Naive thymus-derived CD4-positive, alpha-beta T cell (primary cell): ENCODE measurements at places on chromosomes 2 and 18.

DNA sequence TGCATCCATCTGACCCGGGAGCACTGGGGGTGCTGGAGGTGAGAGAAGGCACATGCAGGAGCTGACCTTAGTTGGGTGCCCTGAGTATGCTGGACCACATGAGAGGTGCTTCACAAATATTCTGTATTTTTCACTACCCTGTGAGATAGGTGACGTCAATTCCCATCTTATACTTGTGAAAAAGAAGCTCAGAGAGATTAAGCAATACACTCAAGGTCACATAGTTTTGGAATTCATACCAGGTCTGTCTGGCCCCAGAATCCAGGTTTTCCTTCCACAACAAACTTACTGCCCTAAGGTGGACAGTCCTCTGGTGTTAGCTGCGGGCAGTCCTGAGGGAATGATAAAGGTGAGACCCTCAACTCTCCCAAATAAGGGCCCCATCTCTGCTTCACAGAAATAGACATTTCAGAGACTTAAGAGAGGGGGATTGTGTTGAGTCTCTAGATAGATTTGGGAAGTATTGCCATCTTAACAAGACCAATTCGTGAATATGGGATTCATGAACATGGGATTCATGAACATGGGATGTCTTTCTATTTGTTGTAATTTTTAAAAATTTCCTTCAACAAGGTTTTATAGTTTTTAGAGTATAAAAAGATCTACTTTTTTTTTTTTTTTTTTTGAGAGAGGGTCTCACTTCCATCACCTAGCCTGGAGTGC, 64.0 kb upstream of the SMAD7 start:
- no peak for DNase-seq

DNA sequence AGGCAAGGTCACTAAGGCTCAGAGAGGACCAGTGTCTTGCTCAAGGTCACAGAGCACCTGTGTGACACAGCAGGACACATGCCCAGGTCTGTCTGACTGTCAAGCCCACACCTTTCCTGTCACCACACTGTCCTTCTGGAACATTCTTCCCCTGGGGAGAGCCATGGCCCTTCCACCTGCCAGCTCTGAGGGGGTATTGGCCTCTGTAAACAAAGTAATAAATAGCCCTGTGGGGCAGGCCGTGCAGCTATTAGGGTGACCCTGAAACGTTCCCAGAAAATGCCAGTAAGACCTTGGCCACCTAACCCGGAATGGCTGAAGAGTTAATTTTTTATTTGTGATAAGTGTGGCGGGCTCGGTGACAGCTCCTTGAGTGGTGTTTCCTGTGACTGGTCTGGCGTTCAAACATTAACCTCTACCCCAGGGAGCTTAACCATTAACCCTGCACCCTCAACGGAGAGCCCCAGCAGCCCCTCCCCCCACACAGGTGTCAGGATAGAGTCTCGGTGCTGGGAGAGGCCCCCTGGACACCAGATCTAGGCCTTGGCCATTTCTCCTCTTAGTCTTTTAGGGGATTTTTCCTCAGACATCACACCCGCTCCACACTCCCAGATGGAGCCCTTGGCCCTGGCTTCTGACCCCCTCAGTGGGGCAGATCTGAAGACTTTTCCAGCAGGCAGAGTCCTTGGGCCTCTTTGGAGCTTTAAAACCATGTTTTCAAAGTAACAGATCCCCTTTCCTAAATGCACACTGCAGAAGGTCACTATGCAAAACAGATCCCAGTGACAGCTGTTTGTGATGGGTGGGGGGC, 36.6 kb downstream of the SCTR start:
- DNase-seq: no peak

- DNase-seq: no peak
Observed at GRCh38 chr2:219733106-219733505, 105.7 kb downstream of the SLC4A3 start.

- DNase-seq: no peak
Observed at GRCh38 chr2:102667072-102667471, 47.7 kb downstream of the SLC9A2 start.

DNA sequence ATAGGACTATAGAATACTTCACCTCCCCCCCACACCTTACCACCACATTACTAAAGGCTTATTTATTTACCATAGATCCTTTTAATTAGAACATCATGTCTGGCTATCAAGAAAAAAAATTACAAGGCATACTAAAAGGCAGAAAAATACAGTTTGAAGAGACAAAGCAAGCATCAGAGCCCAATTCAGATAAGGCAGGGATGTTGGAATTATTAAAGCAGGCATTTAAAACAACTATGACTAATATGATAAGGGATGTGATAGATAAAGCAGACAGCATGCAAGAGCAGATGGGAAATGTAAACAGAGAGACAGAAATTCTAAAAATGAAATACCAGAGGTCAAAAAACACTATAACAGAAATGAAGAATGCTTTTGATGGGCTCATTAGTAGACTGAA, 55.4 kb upstream of the SMIM21 start:
- no peak for DNase-seq

DNA sequence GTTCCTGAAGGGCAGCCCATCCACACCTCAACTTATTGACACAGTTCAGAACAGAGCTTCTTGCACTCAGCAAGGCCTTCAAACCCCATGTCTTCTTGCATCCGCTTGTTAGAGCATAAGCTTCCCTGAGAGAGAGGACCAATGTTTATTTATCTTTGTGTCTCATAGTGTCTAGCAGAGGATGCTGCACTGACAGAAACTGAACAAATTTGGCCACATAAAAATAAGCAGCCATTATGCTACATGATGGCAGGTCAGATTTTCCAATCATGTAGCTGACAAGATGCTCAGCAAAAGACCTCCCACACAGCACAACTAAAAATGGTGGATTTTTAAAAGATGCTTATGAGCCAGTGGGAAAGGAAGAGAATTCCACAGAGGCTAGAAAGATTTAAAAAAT, 38.1 kb upstream of the SIGLEC15 start:
- no peak for DNase-seq

GRCh38 chr2:135821190-135821589, 15.8 kb downstream of the LCT start:
- no peak for DNase-seq

- DNase-seq: no peak
Observed at GRCh38 chr2:224781400-224781799, 65.2 kb upstream of the CCDC195 start.

DNA sequence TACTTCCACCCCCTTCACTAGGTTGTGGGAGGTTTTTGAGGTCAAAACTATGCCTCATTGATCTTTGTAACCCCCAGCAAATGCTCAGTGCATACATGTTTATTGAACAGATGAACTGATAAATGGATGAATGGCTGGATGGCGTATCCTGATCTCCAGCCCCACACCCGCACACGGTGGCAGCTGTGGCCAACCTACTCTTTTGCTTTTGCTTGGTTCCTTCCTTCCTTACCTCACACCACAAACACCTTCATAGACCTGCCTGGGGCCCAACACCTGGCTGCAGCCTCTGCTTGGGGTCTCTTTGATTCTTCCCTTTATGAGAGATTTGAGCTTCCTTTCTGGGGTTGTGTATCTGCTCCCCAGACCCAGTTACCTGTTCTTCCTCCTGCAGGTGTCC, 25.9 kb downstream of the SPP2 start:
- DNase-seq: no peak

DNA sequence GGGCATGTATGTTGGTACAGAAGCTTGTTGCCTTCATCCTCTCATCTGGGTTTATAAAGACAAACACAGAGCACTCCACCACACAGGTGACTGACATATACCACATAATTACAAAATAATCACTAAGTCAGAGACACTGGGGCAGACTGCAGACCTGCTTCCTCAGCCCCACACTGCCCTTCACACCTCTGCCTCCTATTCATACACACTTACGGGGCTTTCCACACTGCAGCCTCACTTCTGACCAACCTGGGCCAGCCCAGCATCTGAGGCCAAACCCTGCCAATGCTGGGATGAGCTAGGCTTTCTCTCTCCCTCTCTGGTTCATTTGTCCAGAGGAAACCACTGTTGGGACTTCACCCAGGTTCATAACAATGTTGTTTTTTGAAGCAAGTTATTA, 4.5 kb downstream of the EMX1 start:
- DNase-seq: no peak

- no peak for DNase-seq
Observed at GRCh38 chr2:241001413-241002274, 3.2 kb downstream of the SNED1 start.

GRCh38 chr2:88754585-88755320, 63.3 kb downstream of the RPIA start:
- no peak for DNase-seq

DNA sequence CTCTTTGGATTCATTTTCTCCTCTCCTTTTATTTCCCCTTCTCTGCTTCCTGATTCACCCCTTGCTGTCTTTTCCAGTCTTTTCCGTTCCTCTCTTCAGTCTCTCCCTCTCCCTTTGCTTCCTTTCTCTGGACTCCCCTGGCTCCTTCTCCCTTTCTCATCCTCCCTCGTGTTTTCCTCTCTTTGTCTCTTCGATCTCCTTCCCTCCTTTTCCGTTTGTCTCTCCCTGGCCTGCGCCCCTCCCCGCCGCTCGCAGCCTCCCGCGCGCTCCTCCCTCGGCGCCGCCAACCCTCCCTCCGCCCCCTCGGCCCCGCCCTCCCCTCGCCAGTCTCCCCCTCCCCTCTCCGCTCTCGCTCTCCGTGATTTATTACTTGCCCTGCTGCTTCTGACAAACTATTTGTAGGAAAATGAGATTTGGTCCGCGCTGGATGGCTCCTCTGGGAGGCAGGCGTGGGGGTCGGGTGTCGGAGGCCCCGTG, 46.0 kb upstream of the PAX8 start:
- DNase-seq: peak; percentile 44

GRCh38 chr2:26567534-26567933, 73.6 kb downstream of the CIB4 start:
- no peak for DNase-seq

DNA sequence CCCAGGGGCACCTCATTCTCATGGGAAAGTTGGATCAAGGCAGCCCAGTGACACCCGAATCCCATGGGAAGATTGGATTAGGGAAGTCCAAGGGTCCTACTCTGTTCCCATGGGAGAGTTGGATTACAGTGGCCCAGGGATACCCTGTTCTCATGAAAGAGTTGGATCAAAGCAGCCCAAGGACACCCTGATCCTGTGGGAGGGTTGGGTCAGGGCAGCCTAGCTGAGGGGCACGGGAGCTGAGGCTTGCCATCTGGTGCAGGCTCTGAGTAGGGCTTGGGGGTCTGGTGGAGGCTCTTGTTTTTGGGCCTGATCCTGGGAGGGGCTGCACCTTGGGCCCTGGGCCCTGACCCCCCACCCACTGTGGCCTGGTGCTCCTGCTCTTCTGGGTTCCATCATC, 87.1 kb downstream of the ACKR3 start:
- no peak for DNase-seq

GRCh38 chr2:207203056-207203455, 37.3 kb upstream of the KLF7 start:
- no peak for DNase-seq

GRCh38 chr18:57974585-57975265, 69.3 kb upstream of the NEDD4L start:
- DNase-seq: no peak

- no peak for DNase-seq
Observed at GRCh38 chr2:49687918-49688317, 533.6 kb upstream of the FSHR start.

GRCh38 chr2:206962966-206963365, 23.6 kb downstream of the CPO start:
- DNase-seq: no peak

GRCh38 chr2:205535001-205535400, 147.3 kb upstream of the NRP2 start:
- no peak for DNase-seq

DNA sequence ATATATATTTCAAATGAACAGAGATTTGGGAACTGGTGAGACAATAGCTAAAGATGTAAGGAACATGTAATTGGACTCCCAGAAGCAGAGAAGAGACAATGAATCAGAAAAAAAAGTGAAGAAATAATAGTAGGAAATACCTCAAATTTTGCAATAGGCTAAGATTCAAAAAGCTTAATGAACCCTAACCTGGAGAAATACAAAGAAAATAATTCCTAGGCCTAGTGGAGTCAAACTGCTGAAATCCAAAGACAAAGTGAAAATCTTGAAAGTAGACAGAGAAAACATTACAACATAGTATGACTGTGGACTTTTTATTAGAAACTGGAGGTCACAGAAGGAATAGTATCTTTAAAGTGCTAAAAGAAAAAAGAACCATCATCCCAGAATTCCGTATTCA, 76.7 kb downstream of the LAMA3 start:
- no peak for DNase-seq

DNA sequence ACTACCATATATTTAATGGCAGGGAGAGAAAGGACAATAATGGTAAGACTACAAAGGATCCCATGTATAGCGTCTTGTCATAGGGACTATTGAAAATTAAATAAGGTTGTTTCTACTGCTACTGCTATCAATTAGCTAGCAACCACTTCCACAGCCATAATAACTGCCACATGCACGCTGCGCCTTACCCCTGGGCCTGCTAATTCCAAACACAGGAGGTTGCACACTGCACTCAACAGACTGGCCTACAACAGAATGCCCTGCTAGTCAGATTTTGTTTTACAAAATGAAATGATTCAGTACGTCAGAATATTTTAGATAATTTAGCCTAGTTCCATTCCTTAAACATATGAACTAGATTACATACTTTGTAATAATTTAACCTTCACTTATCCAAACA, 121.0 kb upstream of the SMAD7 start:
- DNase-seq: no peak

- DNase-seq: no peak
Observed at GRCh38 chr2:96261328-96262003, 4.3 kb downstream of the TMEM127 start.

DNA sequence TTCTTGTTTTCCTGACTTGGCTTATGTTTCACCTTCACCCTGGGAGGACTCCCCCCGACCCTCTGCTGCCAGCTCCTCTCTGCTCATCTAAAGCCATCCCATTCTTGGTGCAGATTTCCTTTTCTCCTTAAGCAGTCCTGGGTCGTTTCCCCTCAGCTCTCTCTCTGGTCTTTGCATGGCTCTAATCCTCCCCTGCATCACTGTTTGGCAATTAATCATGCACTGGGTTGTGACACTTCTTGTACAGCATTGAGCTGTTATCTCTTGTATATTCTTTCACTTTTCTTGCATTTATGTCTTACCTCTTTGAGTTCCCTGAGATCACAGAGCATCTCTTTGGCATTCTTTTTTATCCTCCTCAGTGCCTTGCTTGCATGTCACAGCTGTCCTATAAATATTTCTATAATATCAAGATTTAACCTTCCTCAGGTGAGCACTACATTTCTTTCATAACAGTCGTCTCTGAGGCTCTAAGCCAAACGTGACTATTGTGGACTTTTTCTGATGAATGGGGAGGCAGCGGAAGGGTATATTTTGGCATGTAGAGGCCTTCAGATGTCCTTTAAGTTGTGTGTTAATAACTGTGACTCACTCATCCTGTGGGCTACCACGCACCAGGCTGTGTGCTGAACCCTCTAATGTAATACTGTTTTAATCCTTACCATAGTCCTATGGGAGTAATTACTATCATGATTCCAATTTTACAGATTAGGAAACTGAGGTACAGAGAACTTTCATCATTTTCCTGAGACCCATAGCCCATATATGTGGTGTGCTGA, 507.5 kb downstream of the SLC4A3 start:
- no peak for DNase-seq

DNA sequence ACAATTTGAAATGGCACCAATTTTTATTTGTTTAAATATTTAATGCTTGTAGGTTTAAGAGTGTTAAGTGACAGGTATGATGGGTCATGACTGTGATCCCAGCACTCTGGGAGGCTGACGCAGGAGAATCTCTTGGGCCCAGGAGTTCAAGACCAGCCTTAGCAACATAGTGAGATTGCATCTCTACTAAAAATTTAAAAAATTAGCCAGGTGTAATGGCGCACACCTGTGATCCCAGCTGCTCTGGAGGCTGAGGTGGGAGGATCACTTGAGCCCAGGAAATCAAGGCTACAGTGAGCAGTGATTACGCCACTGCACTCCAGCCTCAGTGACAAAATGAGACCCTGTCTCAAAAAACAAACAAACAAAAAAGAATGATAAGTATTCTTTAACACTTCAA, 43.0 kb upstream of the CCDC68 start:
- no peak for DNase-seq
